ENCODE measurements at places on chromosomes 7 and 10.
A peak's percentile ranks its signal among the peaks of the same experiment; 100 is the strongest.

DNA sequence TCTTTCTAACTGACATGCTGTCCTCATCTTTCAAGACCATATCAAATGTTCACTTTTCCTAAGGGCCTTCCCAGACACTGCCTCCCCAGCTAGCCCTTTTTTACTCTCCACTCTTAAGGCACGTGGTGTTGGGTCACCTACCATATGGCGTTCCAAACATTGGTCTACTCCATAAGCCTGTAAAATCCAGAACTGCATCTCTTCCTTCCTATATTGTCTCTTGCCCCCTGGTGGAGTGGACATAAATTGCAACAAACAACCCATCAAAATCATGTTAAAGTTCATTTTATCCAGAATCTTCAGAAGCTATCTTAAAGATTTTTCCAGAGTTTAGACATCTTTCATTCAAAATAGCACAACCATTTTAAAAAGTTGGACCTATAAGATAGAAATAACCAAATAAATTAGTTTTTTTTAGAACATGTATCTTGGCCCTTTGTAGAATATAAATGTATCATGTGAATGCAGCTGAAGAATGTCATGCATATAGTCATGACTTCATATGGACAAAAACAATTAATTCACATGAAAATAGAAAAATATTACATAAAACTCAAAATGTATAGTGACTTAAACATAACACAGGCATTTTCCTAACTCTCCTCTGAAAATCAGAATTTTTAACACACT, 180.6 kb upstream of the CHRM2 start:
- DNase-seq = no peak

GRCh38 chr7:159231017-159231416, 86.3 kb upstream of the VIPR2 start:
- no peak for DNase-seq

DNA sequence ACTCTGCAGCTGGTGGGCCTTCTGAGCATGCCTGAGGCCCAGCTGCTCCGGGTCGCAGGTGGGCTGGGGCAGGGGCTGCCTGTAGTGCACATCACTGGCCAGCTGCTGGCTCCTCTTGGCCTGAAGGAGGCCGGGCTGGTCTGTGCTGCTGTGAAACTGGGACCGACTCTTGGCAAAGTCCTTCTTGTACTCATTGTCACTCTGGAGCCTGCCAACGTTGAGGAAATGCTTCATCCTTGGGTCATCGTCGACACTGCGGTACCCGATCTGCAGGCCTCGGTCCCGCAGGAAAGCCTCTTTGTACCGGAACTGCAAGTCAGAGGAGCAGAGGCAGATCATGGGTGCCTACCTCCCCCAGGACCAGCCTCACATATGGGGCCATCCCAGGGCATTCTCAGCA, 37.7 kb downstream of the HABP2 start:
- no peak for DNase-seq

DNA sequence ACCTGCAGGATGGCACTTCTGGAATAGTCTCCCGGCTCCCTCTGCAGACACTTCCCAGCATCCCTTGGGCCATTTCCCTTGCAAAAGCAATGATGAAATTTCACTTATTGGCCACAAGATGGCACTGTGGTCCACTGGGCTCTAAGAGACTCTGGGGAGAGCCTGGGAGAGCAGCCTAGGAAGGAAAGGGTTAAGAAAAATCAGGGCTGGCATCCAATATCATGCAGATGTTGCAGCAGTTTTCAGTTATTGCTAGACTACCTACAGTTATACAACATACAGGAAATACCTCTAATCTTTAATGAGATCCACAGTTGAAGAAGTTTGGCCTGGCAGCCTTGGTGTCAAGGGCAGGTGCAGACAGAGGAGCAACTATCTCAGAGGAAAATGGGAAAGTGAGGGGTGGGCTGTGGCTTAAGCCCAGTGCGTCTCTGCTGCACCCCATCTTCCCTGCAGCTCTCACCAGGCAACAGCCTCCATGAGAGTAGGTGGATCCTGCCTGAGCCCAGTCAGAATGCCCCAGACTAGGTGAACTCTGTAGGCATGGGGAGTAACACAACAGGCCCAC, 100.2 kb upstream of the PRSS58 start:
- DNase-seq = peak; percentile 51

DNA sequence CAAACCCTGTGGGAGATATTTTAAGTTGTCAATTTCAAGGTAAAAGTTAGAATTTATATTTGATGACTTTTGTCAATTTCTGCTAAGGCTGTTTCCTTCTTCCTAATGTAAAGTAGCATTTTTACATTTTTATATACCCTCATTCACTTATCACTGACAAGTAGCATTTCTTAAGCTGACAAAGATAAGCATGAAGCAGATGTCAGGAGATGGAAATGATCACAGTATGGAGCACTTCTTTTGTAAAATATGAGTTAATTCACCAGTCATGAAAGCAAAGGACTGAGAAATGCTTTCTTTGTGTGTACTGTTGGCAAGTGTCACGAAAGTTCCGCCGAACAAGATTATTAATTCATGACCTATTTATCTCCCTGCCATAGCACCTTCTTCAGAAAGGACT, 503.9 kb downstream of the DNAJB9 start:
- no peak for DNase-seq

DNA sequence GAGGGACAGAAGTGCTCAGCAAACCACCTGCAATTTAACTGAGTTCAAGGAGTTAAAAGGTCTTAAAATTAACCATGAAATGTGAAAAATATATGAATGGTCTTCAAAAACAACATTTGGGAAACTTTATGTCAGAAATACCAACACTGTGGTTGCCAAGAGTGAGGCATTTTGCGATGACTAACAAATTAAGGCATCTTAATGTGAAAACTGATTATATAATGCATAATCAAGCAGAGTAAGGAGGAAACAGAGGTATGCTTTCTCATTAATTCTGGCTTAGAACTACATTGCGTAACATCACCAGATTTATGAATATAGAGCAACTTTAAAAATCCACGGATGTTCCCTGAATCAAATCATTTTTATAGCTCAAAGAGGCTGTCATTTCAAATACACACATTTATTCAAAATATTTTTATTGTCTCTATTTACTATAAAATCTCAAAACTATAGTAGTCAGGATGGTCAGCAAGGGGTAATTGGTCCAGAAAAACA, 335.5 kb downstream of the LRRTM3 start:
- no peak for DNase-seq

DNA sequence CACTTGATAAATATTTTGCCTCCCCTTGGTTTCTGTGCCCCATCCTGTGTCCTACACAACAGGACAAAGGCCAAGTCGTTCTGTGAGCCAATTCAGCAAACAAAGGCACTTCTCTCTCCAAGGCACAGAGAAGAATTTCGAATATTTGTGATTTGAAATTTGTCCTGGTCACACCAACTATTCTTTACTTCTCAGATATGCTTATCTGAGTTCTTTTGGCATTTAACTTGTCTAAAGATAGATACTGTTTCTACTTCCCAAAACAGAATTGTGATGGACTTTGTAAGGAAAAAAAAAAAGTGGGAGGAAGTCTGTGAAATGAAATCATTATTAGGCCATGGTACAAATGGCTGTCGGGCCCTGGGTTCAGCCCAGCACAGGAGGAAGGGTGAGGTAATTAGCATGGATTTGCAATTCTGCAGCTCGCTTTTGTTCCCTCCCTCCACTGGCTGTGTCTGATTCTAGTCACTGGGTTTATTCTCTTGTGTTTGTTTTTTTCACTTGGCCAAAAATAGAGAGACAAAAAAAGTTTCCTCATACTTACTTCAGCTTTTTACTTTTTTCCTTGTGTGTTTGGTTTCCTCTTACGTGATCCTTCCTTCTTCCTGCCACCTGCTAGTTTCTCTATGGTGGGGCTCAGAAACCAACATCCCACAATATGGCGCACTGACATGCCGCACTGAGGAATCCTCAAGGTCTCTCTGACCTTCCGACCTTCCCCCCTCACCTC, 108.2 kb upstream of the MKLN1 start:
- no peak for DNase-seq

All from Calu3 (cell line).